ENCODE measurements at places on chromosomes 7 and 10.

- DNase-seq = no peak
Measured at GRCh38 chr7:90485734-90486316, 16.4 kb downstream of the PTTG1IP2 start.

DNA sequence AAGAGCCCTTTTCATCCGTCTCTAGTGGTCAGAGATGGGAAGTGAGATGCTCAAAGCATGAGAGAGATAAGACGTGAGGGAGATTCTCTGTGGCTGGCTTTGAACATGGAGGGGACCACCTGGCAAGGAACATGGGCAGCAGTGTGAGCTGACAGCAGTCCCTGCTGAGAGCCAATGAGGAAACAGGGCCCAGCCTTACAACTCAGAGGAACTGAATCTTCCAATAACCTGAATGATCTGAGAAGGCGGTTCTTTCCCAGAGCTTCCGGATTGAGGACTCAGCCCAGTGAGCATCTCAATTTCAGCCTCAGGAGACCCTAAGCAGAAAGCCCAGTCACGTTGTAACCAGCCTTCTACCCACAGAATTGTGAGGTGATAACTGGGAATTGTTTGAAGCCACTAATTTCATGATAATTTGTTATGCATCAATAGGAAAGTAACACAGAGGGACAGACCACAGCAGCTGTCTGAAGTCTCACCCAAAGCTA lies 33.9 kb upstream of the IKZF1 start:
- no peak for DNase-seq

DNA sequence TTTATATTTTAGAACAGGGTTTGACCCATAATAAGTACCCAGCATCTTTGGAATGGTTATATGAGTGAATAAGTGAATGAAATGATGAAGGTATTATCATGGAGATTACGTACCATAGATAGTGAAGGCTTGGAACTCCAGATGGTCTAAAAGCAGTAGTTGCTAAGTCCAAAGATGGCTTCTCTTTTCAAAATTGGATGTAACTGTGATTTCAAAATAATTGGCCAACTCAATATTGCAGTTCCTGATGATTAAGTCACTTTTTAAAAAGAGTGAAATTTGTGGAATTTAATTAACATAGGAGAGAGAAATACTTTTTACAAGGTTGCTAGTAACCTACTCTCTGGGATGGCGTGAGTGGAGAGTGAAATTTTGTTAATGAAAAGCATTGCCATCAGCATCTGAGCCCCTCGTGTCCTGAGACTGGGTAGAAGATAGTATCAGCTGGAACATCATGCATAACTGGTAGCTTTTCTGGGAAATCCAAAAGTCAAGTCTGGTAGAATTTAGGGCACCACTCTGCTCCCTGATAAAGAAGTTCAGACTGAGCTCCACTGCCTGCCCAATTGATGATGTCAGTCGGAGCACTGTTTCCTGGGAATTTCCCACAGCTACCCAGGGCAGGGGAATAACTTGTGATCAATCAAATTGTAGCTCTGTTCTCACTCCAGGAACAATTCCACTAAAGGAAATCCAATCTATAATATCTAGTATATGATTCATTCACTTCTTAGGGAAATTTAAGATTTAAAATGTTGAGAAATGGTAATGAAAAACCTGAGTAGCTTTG lies 3.2 kb downstream of the GPR141 start:
- no peak for DNase-seq

DNA sequence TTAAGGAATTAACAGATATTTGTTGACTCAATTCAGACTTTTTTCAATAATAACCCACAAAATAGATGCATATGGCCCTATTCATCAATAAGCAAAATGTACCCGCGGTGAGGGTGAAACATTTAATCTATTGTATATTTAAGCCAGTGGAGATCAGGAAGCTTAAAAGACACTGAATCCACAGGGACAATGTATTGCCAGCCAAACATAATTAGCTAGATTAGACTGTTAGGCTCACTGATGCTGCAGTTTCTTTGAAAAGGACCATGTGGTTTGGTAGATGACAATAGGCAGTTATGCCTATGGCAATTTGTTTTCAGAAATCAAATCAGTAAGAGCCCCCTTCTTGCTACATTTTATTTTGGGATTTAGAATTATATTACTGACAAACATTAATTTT lies 87.3 kb upstream of the PLXDC2 start:
- no peak for DNase-seq

- no peak for DNase-seq
Measured at GRCh38 chr10:33681595-33681994, 347.1 kb upstream of the NRP1 start.

- no peak for DNase-seq
Measured at GRCh38 chr7:76294344-76295024, 8.0 kb upstream of the HSPB1 start.

GRCh38 chr10:91034042-91034441 lies 113.2 kb upstream of the ANKRD1 start:
- DNase-seq = peak; percentile 27

DNA sequence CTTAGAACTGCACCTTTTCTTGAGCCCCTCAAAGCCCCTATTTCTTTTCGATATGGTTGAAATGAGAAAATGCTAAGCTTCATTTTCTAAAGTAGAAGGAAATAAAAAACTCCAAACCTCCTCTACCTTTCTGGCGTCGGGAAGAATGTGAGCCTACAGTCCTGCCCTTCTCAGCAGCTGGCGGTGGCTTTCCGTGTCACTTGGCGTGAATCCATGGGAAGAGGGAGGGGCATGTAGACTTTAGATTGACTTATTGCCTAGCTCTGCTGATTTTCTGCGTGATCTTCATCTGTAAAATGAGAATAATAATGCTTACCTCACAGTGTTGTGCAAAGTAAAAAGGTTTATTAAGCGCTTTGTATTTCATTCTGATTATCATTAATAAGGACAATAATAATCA lies 35.0 kb downstream of the PRR15 start:
- DNase-seq = no peak

DNA sequence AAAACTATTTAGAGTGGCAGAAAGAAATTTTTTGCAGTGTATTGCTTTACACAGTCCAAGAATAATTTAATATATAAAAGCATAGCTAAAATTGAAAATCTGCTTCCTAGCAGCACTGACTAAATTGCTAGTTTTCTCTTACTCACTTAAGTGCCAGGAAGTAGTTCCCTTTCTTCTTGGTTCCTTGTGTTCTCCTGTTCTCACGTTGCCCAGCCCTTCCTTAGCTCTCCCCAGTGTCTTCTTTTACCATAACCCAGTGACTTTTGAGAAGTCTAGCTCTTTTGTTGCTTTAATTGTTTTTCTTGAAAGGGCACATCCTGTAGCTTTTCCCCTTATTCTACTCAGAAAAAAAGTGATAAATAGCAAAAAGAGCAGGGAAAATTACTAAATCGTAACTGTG lies 215.5 kb downstream of the THSD7A start:
- no peak for DNase-seq

DNA sequence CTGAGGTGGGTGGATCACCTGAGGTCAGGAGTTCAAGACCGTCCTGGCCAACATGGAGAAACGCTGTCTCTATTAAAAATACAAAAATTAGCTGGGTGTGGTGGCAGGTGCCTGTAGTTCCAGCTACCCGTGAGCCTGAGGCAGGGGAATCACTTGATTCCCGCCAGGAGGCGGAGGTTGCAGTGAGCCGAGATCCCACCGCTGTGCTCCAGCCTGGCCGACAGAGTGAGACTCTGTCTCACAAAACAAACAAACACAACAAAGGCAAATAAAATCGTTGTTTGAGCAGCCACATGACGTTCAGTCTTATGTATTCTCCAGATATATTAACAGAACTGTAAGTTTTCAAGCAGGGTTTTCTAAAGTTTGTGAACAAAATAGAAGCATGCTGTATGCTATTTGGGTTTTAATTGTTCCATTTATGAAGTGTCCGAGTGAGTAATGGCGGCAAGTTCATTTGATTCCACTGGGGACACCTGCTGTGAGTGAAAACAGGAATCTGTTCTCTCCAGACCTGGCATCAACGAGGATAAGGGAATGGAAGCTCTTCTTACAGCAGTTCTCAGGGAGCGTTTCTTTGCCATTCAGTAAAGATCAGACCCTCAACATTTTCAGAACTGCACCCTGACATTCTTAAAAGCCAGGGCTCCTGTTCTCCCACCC lies 122.5 kb upstream of the PITRM1 start:
- DNase-seq = no peak

GRCh38 chr7:33824911-33825459 lies 80.4 kb upstream of the BMPER start:
- DNase-seq = no peak

GRCh38 chr10:99531696-99532593 lies 797 bp upstream of the NKX2-3 start:
- no peak for DNase-seq

DNA sequence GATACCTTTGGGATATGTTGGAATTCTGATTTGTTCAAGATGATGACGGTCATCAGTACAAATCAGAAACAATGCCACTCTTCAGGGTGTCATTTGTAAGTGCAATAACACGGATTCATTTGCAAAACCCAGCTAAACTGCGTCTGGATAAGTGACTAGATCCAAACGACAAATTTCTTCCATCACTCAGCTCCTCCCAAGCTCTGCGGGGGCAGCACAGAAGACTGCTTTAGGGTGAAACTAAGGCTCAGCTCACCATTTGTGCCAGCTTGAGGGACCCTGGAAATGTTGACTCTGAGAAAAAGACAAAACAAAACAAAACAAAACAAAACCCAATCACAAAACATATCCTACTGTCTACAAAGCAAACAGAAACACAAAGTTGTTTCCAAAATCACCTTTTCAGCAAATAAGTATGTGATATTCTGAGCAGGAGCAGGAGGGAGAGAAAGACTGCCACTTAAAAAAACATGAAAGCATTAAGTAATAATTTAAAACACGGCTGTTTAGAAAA lies 8.0 kb downstream of the EVX1 start:
- DNase-seq = no peak

DNA sequence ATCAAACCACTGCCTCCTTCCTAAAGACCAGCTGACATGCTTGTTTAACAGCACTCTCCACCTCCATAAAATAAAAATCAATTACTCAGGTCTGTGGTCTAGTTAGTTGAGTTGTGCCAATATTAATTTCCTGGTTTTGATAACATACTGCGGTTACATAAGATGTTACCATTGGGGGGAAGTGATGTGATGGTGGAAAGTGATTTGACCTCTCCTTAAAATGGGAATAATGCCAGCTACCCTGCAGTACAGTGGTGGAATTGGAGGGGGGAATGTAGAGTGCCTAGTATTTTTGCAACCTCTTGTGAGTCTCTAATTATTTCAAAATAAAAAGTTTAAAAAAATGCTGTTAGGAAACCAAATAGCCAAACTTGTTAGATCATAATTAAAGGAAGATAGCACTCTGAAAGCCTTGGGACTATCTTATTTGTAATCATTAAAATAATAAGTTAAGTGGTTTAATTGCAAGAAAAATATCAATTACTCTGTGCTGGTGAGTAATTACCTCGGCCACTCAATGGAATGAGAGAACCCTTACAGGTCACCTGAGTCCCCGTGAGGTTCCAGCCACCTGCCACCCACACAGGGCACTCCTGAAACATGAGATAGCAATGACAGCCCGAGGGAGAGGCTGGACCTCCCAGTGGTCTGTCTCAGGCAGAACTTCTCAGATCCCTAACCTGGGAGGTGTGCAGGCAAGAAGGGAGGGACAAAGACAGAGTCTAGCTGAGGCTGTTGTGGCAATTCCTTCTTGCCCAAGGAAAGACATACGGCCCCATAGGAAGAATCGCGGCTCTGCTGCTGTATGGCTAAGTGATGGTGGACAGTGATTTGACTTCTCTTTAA lies 94.1 kb downstream of the SH3PXD2A start:
- DNase-seq = no peak

DNA sequence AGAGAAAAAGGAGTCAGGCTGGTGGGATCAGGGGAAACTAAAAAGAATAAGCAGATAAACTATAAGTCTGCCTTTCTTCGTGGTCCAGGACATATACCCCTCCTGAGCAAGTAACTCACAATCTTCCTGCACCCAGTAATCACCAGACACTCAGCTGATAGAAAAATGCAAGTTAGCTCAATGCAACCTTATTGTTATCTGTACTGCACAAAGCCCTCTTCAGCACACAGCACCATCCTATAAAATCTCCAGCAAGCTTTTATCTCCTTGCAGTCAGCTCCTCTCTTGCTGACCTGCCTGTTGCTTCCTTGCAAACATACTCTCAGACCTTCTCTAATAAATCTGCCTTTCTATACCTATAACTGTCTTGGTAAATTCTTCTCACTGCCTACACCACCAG lies 6.7 kb downstream of the SLC37A3 start:
- DNase-seq = no peak

Measured in CD4-positive, alpha-beta T cell treated with Interleukin-17A for 4 hours (primary cell).